Urothelium cell line (cell line): ENCODE measurements at places on chromosomes 4 and X.

GRCh38 chrX:120768681-120769080 lies 107.0 kb downstream of the CT47B1 start:
- DNase-seq = peak; percentile 3

DNA sequence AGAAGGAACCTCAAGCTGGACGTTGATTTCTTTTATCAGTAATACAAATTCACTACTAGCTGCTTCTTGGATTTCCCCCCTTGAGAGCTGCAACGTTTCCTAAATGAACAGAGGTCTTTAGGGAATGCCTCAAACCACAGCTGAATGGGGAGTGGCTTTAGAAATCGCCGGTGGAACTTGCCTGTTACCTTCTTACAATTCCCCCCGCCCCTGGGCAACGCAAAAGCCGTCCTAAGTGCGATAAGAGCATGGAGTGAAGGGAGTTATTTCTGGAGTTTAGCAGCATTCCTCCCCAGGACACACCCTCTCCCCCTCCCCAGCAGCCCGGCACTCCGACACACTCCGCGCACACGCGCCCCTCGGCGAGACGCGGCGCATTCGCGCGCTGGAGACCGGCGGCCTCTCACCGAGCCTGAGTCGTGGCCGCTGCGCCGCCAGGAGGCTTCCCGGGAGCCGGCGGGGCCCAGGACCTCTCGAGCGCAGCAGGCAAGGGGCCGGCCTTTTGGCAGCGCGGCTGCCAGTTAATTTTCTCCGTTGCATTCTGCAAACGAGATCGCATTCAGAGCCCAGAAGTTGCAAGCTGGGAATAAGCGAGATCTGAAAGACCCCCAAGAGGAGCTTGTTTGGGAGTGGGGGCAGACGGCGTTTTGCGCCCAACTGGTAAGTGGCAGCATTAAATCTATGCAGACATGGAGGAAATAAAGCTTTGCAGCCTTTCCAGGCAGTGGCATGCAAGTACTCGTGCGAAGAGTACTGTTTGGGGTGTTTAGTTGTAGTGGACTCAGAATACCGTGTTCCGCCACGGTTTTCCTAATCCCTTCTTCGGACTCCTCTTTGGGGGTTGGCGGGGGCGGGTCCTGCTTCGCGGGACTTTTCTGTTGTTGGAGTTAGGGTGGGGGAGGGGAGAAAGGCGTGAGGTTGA lies 134.7 kb downstream of the PALLD start:
- peak; percentile 75 for DNase-seq

DNA sequence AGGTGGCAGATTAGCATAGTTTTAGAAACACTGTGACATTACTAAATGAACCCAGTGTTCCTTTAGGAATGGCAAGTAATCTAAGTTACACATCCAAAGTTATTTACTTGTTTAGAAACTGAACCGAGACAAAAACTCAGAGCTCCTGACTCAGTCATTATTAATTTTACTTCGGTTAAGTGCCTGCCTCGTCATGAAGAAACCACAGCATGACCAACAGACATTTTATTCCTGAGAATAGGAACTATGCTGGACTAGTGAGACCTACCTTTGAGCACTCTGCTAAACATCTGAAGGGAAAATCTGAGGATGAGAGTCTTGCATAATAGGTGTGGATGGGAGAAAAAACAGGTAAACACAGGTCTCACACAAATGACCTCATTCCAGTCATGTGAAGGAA lies 2.5 kb downstream of the BEX1 start:
- no peak for DNase-seq

DNA sequence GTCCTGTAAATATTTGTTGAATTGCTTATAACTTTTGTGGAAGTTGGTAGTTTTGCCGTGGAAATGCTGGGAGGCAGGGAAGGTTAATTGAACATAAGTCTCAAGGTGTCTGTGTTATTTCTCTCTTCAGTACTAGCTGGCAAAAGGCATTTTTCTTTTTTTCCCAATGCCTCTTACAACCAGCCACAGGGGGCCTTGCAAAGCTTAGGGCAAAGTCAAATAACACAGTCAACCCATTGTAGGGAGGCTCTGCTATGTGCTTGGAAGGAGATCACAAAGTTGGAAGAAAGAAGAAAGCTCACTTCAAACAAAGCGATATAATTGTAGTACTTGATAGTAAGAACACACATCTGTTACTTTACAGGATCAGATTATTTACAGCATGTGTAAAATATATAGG lies 802.6 kb downstream of the PDHA2 start:
- no peak for DNase-seq

- DNase-seq = no peak
Measured at GRCh38 chrX:71053217-71053621, 14.9 kb downstream of the SNX12 start.

DNA sequence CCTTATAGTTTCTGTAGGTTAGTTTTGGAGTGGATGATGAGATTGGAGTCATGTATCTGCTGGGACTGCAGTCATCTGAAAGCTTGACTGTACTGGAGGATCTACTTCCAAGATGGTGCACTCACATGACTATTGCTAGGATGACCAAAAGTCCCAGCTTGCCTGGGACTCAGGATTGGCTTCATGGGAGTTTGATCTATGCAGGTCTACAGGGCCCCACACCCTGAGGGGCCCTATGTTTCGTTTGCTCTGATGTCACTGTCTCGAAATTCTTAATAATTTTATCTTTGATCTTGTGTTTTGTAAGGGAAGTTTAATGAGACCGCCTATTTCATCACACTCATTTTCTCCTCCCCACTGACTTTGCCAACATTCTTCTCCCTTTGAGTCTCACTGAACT lies at the start of gene SMIM9:
SMIM9 (minus strand) TSS at position 101 of the 400 bp plus-strand sequence. CDS start 3,806 bp downstream, outside the sequence.
- no peak for DNase-seq

- DNase-seq = no peak
Measured at GRCh38 chrX:133337250-133337649, 78.0 kb downstream of the GPC4 start.

DNA sequence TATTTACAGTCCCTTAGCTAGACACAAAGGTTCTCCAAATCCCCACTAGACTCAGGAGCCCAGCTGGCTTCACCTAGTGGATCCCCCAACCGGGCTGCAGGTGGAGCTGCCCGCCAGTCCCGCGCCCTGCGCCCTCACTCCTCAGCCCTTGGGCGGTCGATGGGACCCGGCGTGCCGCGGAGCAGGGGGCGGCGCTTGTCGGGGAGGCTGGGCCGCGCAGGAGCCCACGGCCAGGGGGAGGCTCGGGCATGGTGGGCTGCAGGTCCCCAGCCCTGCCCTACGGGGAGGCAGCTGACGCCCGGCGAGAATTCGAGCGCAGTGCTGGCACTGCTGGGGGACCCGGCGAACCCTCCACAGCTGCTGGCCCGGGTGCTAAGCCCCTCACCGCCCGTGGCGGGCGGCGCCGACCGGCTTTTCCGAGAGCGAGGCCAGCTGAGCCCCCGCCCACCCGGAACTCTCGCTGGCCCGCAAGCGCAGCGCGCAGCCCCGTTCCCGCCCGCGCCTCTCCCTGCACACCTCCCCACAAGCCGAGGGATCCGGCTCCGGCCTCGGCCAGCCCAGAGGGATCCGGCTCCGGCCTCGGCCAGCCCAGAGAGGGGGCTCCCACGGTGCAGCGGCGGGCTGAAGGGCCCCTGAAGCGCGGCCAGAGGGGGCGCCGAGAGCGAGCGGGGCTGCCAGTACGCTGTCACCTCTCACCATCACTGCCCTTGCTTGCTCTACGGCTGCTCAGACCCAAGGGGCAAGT lies 39.4 kb downstream of the WFS1 start:
- no peak for DNase-seq
